NCI-H774 (cell line): ENCODE measurements at places on chromosomes 7 and 10.

- no peak for DNase-seq
Observed at GRCh38 chr7:157409753-157410727, 73.2 kb downstream of the DNAJB6 start.

- DNase-seq = no peak
Observed at GRCh38 chr7:14487701-14488395, 414.7 kb downstream of the DGKB start.

- DNase-seq = peak; percentile 22
Observed at GRCh38 chr7:69365651-69366192, 232.6 kb upstream of the AUTS2 start.

DNA sequence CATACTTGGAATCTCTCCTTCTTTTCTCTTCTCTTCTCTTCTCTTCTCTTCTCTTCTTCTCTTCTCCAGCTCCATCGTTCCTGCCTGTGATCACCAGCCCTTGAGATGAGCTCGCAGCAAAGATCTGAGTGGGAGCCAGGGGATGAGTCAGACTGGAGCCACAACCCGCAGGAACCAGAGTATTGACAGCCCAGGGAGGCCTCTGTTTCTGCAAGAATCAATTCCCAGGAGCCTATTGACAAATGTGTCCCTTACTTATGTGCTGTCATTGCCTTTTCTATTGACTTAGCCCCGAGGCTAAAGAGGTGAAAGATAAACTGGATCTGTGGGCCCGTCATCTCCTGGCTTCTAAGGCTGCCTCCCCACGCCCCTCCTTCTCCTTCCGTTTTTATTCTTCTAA lies 13.1 kb upstream of the HABP2 start:
- DNase-seq = no peak

DNA sequence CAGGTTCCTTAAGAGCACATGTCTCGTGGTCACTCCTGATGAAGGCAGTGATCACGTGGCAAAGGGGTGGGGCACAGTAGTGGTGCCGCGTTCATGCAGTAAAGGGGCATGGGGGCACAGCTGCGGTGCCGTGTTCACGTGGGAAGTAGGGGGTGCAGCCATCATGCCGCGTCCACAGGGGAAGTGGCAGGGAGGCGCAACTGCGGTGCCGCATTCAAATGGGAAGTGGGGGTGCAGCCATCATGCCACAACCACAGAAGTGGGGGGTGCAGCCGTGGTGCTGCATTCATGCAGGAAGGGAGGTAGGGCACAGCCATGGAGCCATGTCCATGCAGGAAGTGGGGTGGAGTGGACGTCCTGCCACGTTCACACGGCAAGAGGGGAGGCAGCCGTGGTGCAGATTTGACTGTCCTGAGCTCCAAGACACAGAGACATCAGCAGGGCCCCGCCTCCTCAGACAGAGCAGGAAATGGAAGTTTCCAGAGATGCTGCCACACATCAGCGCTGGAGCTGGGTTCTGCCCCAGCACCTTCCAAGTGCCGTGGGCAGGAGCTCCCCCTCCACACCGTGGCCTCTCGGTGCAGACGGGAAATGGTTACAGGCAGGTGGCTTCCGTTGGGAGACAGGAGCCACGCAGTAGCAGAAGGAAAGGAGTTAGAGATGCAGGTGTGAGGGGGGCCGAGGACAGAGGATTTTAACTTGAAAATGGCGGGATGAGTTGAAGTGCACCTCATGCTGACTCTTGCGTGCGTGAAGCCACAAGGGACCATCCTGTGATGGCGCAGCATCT lies 95.0 kb upstream of the DDC start:
- no peak for DNase-seq

DNA sequence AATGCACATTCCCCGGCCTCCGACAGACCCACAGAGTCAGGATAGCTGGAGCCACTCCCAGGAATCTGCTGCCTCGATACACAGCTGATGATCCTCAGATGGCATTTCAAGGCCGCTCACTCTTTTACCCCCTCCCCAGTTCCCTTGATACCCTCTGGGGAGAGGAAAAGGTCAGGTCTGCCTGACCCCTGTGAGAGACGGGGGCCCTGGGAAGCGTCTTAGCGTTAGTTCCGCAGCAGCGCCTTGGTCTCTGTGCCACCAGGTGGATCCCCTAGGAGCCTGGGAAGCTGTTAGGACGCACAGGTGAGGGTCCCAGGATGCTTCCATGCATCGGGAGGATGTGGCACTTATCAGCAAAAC lies 420.5 kb upstream of the FOXK1 start:
- no peak for DNase-seq

- no peak for DNase-seq
Observed at GRCh38 chr7:137694405-137694804, 152.4 kb downstream of the DGKI start.

GRCh38 chr10:98980353-98980752 lies 255.3 kb downstream of the HPSE2 start:
- no peak for DNase-seq

DNA sequence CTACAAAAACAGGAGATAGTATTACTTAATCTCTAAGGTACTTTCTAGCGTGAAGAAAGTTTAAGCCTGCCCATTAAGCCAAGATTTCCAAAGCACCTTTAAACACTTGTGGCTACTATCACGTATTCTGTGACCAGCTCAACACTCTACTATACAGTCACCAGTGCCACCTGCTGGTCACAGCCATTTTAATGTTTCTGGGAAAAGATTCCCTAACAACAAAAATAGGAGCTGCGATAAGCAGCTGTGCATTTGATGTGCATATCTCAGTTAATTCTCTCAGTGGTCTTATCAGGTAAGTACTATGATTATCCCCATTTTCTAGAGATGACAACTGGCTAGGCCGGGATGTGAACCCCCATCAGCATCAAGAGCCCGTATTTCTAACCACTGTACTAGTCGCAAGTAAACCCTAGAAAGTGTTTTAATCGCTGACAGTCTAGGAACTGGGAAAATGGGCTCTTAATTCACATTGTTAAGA lies 860 bp downstream of the SEC31B start:
- DNase-seq = no peak

GRCh38 chr7:38409531-38409930 lies 136.1 kb upstream of the TARP start:
- DNase-seq = no peak

GRCh38 chr7:28573059-28573553 lies 160.8 kb downstream of the CREB5 start:
- DNase-seq = peak; percentile 81

GRCh38 chr10:49225218-49225876 lies 37.2 kb upstream of the TMEM273 start:
- no peak for DNase-seq

DNA sequence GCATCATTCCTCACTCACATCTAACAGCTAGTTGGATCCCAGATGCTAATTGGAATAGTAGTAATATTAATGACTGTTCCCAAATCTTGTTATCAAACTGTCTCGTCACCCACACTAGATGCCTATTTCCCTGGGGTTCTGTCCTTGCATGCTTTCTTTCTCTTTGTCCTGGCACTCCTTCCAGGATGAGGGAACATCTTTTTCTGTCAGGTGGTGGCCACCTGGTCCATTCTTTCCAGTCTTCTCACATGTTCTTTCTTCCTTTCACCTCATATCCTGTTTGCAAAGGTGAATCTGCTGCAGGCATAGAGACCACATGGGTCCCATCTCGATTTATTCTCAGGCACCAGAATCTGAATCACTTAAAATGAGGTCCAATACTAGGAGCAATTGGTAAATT lies 126.0 kb downstream of the CHN2 start:
- DNase-seq = no peak

- no peak for DNase-seq
Observed at GRCh38 chr7:7764520-7765396, 46.4 kb upstream of the RPA3 start.

GRCh38 chr10:73818402-73818801 lies 7.0 kb upstream of the NDST2 start:
- no peak for DNase-seq

DNA sequence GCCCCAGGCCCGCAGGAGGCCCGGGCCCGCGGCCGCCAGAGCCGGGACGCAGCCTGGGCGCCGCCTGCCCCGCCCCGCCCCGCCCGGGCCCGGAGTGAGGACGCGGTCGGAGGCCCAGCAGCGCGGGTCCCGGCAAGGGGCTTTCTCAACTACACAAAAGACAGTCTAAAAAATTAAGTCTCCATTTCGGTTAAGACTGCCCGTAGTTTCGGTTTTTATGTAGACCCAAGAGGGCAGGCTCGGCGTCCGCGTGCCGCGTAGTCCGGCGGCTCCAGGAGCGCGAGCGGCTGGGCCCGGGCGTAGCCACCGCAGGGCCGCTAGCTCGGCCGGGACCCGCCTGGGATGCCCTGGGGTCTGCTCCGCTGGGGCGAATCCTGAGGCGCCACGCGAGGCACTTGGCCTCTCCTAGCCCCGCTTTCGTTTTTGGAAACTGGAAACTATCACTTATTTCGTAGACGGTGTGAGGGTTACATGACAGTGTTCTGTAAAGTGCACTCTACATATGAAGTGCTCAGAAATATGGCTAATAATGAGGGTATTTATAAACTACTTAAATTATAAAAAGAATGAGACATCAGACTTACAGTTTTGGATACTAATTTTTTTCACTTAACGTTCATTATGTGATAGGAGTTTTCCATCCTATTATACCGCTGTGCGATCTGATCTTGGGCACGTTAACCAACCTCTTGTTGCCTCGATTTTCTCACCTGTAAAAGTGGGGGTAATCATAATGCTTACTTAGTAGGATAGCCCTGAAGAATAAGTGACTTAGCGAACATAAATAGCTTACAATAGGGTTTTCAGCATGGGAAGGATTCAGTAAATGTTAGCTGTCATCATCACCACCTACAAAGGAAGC lies 573 bp downstream of the BLVRA start:
- no peak for DNase-seq

DNA sequence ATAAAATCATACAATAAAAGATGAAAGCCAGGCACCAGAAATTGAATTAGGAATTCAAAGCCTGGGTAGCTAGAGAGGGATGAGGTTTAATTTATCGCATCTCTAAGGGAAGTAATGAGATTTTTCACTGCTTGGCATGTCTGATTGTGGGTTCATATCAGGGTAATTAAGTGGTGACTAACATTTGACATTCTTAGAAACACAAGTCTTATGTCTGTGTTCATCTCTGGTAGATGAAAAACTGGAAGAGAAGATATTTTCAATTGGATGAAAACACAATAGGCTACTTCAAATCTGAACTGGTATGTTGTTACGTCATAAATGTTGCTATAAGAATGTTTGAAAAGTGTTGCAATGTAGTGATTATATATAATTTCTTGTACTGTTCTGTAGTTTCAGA lies 36.8 kb upstream of the ARMS2 start:
- no peak for DNase-seq

DNA sequence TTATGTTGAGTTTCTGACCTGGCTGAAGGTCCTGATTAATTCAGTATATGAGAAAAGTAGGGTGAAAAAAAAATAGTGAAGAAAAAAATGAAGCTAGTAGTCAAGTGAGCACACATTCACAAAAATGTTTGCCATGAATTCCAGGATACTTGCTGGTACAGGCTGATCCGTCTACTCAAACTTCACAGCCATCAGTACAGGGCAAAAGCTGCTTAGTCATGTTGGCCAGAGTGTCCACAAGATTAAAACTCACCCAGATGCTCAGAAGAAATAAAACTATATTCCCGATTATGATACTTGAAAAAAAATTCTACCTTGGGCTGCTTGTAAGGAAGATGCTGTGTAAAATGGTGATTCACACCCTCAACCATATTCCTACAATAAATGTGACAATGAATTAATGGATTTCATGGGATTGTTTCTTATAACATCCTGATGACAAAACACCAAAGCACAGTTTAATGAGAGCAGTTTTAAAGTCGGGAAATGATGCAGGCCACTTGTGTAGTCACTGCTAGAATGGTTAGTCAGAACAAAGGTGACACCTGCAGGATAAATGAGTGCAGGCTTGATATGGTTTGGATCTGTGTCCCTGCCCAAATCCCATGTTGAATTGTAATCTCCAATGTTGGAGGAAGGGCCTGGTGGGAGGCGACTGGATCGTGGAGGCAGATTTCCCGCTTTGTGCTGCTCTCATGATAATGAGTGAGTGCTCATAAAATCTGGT lies 49.2 kb upstream of the ANKRD1 start:
- DNase-seq = no peak

GRCh38 chr7:50264908-50265307 lies 39.6 kb upstream of the IKZF1 start:
- DNase-seq = no peak

DNA sequence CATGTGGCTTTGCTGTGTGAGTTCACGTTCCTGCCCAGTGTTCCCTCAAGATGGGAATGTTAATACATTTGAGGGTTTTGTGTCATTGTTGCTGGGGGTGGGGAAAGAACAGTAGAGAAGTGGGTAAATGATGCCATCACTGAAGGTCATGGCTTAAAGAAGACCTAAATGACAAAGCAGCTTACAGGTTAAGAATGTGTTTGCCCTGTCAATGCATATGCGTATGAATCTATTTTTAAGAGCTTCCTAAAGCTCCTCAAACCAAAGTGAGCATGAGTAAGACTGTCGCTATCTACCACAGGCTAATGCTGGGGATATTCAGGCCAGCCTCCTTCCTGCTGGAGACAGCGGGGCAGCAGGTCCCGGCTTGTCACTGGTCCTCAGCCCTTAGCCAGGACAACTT lies 162.9 kb downstream of the CREB5 start:
- no peak for DNase-seq

- no peak for DNase-seq
Observed at GRCh38 chr10:130326954-130327353, 190.8 kb downstream of the GLRX3 start.

DNA sequence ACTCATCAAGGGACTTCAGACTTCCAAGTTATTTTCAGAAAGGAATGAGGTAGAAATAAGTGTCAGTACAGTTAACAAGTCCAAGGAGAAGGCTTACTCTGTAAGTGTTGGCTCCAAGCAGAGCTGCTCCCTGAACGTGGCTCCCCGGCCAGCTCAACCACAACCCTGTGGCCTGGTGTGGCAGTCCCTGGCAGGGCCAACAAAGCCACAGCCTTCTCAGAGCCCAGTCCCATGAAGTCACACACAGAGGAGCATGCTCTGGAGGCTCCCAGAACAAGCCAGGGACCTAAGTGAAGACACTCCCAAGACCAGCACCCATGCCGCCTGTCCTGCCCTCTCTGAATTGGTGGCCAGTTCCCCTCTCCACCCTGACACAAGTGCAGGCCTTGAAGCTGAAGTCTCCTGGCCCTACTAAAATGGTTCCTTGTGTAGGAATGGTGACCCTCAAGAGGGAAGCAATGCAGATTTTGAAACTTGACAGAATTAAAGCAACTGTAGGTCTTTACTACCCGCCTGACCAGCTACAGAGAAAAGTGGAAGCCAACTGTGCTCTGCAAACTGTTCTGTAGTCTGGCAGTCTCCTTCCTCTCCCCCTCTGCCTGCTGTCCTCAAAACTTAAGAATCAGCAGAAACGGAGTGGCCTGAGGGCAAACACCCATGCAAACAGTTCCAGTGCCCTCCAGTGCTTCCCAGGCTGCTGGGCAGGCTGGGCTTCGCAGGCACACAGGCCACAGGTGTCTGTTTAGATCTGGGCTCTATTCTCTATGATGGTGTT lies 51.1 kb downstream of the NOD1 start:
- no peak for DNase-seq

DNA sequence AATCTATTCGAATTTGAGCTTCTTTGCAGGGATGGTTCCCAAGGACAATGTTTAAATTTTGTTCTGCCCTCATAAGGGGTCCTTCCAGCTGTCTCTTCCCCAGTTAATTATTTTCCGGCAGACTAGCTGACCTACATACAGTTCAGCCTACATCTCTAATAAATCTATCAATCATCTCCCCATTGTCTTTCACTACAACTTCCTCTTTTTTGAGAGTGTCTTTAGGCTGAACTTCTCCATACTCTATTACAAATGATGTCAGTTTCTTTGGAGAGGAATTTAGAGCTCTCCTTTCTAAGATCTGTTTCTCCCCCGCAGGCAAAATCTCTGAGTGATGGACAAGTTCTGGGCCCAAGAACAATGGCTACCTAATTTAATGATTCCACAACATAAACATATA lies 122.2 kb downstream of the PCLO start:
- no peak for DNase-seq
